Left ventricle myocardium inferior (tissue), 1 donor: ENCODE measurements at places on chromosomes 3 and 15. TPM values are rescaled to one million over a fixed set of nuclear protein-coding genes. Genes with fewer than 3 reads are reported as not detected.
A peak's percentile ranks its signal among the peaks of the same experiment; 100 is the strongest.

- DNase-seq = no peak
Measured at GRCh38 chr15:69424001-69424400, 9.9 kb downstream of the KIF23 start.

DNA sequence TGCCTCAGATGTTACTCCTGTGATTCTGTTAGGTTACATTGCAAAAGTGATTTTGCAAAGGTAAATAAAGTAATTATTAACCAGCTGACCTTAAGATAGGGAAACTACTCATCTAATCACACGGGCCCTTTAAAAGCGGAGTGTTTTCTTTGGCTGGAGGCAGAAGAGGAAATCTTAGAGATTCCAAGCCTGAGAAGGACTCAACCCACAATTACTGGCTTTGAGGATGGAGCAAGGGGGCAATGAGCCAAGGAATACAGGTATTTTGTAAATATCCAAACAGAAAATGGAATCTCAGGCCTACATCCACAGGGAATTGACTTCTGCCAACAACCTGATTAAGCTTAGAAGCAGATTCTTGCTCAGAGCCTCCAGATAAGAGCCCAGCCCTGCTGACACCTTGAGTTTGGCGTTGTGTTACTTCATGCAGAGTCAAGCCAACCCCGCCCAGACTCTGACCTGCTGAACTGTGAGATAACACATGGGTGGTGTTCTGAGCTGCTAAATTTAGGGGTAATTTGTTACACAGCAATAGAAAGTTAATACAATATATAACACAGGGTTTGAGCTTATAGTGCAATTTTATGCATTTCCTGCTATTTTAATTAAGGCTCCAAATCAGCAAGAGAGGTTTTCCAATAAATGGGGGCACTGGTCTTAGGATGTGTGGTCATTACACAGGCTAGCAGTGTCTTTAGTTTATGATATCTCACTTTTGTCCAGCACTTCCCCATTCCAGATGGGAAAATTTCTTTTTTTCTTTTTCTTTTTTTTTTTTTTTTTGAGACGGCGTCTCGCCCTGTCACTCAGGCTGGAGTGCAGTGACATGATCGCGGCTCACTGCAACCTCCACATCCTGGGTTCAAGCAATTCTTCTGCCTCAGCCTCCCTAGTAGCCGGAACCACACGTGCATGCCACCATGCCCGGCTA is 19.5 kb downstream of the NFKBIZ start:
- peak; percentile 42 for DNase-seq

DNA sequence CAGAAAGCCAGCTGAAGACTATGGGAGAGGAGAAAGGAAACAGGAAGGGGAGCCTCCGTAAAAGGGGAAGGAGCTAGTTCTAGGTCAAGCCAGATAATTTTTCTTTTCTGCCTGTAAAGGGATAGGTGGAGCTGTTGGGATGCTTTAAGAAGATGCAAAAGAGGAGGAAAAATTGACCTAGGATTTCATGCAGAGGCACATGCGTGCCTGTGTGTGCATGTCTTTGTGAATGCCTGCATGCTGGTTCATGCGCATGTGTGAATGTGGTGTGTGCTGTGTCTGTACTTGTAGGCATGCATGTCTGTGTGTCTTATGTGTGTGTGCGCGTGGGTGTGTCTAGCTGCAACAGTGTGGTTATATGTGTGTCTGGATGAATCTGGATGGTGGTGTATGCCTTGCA is 27.3 kb downstream of the CCDC33 start:
- no peak for DNase-seq

GRCh38 chr15:98866511-98866910 is 141.1 kb downstream of the PGPEP1L start:
- DNase-seq = no peak

Gene NOX5
- not detected for total RNA-seq

DNA sequence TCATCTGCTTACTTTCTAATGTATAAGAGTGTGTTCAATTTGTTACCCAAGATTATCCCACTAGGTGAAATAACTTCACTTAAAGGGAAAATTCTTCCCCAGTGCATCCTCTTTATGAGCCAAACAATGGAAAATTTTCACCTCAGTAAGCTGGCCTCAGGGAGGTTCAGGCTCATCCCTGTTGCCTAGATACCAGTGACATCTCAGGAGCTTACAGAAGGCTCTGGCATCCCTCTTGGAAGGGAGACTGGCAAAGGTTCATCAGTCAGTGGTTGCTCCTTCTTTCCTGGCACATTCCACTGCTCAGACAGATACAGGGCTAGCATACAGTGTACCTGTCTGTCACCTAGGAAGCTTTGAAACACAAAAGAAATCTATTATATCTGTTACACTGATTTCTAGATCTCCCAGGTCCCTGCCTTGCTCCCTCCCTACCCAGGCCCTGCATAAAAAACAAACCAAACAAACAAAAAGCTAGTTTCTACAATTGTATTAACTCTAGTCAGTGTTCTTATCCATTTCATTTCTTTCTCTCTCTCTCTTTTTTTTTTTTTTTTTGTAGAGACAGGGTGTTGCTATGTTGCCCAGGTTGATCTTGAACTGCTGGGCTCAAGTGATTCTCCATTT is 1.7 kb downstream of the IP6K2 start:
- no peak for DNase-seq

Gene LYZL4
- total RNA-seq = not detected

DNA sequence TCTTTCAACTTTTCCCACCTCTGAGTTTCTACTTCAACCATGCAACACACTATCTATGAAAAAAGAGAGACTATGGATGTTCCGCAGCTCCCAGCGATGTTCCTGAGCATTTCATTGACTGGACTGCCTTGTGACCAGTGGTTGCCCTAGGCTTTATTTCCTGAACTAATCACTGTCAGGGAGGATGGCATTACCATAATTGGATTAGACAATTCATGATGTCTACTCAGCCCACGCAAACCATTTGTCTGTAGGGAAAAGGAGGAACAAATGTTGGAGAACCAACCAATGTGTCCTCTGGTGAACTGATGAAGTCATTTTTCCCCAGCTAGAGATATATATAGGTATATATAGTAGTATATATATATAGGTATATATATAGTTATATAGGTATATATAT is 229.3 kb upstream of the MCTP2 start:
- no peak for DNase-seq

- DNase-seq = no peak
Measured at GRCh38 chr15:76116138-76116885, 56.5 kb downstream of the TMEM266 start.

DNA sequence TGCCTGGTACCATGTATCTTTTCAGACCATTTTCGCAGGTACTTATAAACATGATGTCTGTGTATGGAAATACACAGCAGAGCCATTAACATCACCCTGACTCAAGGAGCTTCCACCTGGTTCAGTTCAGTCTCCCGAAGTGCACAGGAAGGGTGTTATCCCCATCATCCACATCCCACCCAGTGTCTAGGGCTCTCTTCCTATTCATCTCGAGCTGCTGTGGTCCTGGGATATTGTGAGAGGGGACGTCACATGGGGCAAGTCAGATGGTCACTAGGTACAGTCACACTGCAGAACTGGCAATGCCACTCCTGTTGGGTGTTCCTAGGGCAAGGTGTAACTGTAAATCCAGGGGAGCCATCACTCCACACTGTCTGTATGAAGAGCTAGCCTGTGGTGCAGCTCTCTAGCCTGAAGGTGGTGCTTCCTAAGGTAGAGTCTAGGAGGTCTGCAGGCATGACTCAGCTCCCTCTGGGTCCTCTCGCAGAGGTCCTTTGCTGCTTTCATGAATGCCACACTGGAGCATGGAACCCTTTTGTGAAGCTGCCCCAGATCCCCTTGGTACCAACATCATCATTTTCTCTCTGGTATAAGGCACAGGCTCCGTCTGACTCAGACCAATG is 13.9 kb downstream of the ISLR2 start:
- DNase-seq = no peak

Gene EIF4A2
- 468 TPM for total RNA-seq

DNA sequence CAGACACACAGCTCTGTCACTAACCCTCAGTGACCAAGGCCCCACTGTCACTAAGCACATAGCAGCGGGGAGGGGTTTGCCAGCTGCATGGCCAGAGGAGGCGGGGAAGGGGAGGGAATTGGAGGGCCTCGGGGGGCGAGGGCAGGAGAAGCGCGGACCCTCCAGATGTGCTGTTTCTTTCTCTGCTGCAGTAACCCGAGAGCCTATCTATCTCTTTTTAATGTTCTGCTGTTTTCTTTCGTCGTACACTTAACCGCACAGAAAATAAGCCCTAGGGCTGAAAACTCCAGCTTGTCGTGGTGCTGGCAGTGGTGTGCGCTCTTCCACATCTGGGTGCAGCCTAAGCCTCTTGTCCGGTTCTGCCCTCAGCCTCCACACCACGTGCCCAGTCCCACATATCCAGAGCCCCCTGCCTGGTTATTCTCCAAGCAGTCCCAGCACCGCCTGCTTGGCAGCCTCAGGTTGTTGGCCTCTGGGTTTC is 51.1 kb downstream of the BDH1 start:
- no peak for DNase-seq

- no peak for DNase-seq
Measured at GRCh38 chr3:99761415-99762165, 56.1 kb upstream of the CMSS1 start.

Gene CHDH
- 3.7 TPM for total RNA-seq

DNA sequence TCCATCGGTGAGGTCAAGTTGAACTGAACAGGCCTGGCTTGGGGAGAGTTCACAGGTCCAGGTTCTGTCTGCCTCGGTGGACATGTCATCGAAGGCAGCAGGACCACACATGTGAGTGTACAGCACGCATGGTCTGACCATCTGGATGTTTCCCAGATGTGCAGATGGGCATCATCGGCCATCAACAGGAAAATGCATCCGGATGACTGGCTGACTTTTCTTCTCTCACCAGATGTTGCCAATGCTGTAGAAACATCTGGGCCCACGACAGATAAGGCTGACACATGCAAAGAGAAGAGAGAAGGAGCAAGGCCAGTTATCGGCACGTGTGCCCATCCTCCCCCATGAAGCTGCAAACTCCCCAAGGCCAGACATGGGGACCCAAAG is 45.1 kb downstream of the NOX5 start:
- DNase-seq = no peak

DNA sequence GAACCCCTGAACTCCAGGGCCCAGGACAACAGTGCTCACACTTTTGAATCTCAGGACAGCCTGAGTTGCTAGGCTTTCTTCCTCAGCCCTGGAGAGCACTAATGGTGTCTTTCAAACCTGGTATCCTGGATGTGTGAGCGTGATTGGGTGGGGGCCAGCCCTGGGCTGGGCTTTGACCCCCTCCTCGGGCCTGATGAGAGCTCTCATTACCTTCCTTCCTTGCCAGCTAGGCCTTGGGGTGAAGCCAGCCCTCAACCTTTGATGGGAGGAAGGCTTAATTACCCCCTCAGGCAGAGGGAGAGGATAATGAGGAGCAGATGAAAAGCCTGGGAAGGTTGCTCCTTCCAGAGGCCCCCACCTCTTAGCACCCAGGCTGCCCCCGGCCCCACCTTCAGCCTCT is 31.1 kb upstream of the INSYN1 start:
- no peak for DNase-seq

Gene PRR20G
- total RNA-seq = not detected

Gene NDN
- total RNA-seq = 35.2 TPM

DNA sequence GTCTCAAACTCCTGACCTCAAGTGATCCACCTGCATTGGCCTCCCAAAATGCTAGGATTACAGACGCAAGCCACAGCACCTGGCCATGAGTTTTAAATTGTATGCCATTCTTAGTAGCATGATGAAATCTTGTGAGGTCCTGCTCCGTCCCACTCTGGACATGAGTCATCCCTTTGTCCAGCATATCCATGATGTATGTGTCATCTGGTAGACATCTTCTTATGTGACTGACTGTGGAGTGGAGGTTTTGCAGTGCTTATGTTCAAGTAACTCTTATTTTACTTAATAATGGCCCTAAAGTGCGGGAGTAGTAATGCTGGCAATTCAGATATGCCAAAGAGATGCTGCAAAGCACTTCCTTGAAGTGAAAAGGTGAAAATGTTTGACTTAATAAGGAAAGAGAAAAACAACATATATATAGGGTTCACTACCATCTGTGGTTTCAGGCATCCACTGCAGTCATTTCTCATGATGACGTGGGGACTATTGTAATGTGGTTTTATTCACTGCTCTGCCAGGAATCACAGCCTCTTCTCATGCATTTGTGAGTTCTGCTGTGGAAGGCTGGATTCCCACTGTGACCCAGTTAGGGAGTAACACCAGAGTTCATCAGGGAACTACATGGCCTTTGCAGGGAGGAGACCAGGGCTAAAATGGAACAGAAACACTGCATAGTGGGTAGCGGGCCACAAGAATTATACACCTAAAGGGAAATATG is 204.6 kb upstream of the STRIT1 start:
- no peak for DNase-seq

DNA sequence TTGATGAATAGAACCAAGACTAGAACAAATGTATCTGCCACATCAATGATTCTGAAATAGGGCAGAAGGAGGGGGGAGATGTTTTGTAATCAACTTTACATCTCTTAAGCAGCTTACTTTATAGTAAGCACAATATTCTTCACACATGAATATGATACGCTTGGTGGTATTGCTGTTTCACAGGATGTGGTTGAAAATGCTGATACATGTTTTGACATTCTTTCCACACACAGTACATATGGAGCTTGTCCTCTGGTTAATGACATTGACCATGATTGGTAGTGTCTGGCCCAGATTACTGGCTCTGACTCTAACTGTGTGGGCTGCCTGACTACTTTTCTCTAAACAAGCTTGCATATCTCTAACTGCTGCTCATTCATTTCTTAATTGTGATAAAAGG is 168.9 kb downstream of the KLHL25 start:
- no peak for DNase-seq

DNA sequence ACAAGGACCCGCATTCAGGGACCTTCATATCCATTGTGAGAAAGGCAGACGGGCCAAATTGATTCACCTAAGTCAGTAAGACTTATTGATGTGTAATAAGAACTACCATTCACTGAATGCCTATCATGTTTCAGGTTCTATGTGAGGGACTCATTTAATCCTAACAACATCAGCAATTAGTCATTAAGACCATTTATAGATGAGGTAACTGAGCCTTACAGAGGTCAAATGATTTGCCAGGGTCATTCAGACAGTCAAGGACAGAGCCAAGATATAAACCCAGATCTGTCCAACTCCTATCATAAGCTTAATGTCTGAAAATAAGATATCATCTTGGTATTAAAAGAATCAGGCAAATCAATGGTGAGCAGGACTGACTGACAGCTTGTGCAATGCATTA is 453.8 kb downstream of the MAGI1 start:
- no peak for DNase-seq
